ENCODE measurements at places on chromosomes 1 and 21. TPM values are rescaled to one million over a fixed set of nuclear protein-coding genes. Genes with fewer than 3 reads are reported as not detected.
A peak's percentile ranks its signal among the peaks of the same experiment; 100 is the strongest.

Gene HAO2
- total RNA-seq: not detected

- H3K36me3 ChIP-seq: no peaks in the 10 kb centered on the region
- no peaks in the 10 kb centered on the region for H3K4me1 ChIP-seq
- H3K4me3 ChIP-seq: no peak overlapping the region
- no peak for DNase-seq
- no peak overlapping the region for H3K27ac ChIP-seq
- H3K27me3 ChIP-seq: no peaks in the 10 kb centered on the region
These were observed 18.2 kb downstream of the FAM20B start for GRCh38 chr1:179043907-179044306.

DNA sequence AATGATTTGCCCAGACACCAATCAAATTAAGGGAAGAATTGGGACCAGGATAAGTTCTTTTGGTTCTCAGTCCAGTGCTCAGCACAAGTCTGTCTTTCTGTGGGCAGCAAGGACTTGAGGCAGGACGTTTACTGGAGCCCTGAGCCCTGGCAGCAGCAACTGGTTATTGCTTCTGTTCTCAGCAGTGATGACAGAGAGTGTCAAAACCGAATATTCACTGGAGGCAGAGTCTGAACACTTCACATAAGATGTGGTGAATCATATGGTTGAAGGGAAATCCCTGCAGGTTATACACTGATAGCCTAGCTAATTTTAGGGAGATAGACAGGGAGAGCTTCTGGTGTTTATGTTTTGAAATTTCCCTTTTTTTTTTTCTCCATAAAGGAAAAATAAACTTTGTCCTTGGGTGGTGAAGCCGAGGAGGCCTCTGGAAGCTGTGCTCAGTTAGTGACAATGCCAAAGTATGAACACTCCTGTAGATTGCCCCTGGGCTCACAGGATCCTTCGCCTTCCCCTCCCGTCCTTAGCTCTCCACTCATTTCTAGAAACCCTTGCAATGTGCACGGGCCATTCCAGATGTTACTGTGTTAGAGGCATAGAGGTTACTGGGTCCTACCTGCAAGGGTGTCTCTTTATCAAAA is 26.3 kb upstream of the TSPAN2 start:
- peaks cover 6% of the 10 kb centered on the region for H3K4me1 ChIP-seq
- H3K27me3 ChIP-seq: no peaks in the 10 kb centered on the region
- no peak for DNase-seq
- no peaks in the 10 kb centered on the region for H3K36me3 ChIP-seq

GRCh38 chr21:45079351-45079750 is 5.0 kb downstream of the ADARB1 start:
- peaks cover 54% of the 10 kb centered on the region for H3K4me1 ChIP-seq
- DNase-seq: no peak
- no peaks in the 10 kb centered on the region for H3K27me3 ChIP-seq
- H3K36me3 ChIP-seq: no peaks in the 10 kb centered on the region
- H3K27ac ChIP-seq: no peak overlapping the region

GRCh38 chr1:167431909-167432650 is 86.2 kb downstream of the CD247 start:
- H3K27ac ChIP-seq: no peak overlapping the region
- H3K36me3 ChIP-seq: no peaks in the 10 kb centered on the region
- peaks cover 4% of the 10 kb centered on the region for H3K4me1 ChIP-seq
- no peak overlapping the region for H3K4me3 ChIP-seq
- DNase-seq: no peak

GRCh38 chr21:46323227-46323709 is 402 bp downstream of the C21orf58 start:
- no peak for DNase-seq
- H3K4me3 ChIP-seq: peak overlapping the region; percentile 100
- peaks cover 40% of the 10 kb centered on the region for H3K4me1 ChIP-seq
- H3K27me3 ChIP-seq: no peaks in the 10 kb centered on the region

- DNase-seq: no peak
- no peaks in the 10 kb centered on the region for H3K4me1 ChIP-seq
- H3K36me3 ChIP-seq: no peaks in the 10 kb centered on the region
- H3K4me3 ChIP-seq: no peak overlapping the region
- no peak overlapping the region for H3K27ac ChIP-seq
These were observed 93.7 kb upstream of the DPH5 start for GRCh38 chr1:101119289-101119688.

DNA sequence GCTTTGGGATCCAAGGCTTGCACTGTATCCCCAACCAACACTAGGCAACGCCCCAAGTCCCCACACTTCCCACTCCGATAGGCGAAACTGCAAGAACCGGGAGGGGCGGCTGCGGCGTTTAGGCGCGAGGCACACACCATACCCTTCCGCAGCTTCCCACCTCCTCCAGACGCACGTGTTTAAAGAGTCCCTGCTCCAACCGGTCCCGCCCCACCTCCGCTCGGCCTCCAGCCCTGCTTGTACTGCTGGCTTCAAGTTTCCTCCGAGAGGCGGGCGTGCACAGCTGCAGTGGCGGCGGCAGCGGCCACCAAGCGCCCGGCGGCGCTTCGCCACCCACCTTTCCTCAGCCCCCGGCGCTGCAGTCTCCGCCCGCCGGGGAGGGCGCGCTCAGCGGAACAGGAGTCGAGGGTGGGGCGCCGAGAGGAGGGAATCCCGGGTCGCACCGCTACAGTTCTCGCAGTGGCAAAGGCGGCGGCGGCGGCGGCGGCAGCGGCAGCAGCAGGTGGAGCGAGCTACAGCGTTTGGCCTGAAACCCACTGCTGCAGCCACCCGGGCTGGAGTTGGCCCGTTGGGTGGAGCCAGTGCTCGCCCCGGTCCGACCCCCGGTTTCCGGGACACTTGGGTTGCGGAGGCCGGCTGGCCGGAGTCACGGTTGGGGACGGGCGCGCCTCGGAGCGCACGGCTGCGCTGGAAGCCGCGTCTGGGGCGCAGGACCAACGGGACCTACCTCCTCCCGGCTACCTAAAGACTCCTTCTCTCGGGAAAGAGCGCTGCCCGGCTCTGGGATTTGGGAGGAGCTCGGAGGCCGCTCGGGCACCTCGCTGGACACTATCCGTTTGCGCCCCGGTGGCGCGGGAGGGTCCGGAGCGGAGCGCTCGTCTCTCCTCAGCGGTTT is at the start of gene CNIH3:
Gene CNIH3, plus strand, starts transcription at position 457 of the 895 bp plus-strand sequence. CDS start 858 bp downstream, outside the sequence.
- no peak within 1 kb of the TSS for H3K27ac ChIP-seq
- H3K4me1 ChIP-seq: peaks cover 21% of the 10 kb centered on the region
- peak within 1 kb of the TSS; percentile 53 for H3K4me3 ChIP-seq
- peaks cover 28% of the 10 kb centered on the region for H3K27me3 ChIP-seq
- peak; percentile 87 for DNase-seq
- H3K36me3 ChIP-seq: no peaks in the 10 kb centered on the region

Gene TDRD5
- total RNA-seq: 0.09 TPM

DNA sequence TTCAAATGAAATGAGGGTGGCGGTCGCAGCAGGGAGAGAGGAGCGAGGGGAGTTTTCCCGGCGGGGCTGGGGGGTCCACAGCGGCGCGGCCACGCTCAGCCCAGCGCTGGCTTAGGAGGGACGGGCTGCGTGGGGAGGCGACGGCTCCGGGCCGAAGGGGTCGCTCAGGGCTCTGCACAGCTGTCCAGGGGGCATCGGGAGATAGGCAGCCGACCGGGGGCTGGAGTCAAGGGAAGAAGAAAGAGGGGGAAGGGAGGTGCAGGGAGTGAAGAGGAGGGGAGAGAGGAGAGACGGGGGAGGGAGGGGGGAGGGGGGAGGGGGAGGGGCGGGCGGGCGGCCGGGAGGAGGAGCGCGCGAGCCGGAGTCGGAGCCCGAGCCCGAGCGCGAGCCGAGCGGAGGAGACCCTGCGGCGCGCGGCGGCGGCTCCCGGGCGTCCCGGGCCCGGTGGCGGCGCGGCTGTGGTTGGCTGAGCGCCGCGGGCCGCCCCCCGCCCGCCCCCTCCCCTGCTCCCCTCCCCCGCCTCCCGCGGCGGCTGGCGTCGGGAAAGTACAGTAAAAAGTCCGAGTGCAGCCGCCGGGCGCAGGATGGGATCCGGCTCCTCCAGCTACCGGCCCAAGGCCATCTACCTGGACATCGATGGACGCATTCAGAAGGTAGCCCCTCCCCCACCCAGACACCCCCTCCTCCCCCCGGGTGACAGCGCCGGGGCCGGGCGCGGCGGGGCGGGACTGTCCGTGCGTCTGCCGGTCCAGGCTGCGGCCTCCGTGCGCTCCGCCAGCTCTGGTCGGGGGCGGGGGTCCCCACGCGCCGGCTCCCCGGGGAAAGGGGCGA is at the start of gene PDE9A:
Gene PDE9A, plus strand, starts transcription at position 391 of the 831 bp plus-strand sequence. Its CDS starts 194 bp downstream, at position 585.
- peak within 1 kb of the TSS; percentile 58 for H3K27ac ChIP-seq
- H3K36me3 ChIP-seq: no peaks in the 10 kb centered on the region
- H3K4me3 ChIP-seq: peak within 1 kb of the TSS; percentile 61
- H3K4me1 ChIP-seq: peaks cover 40% of the 10 kb centered on the region

Gene LAPTM5
- 496 TPM for total RNA-seq
